Umbilical cord (tissue), 2 donors: ENCODE measurements at places on chromosomes 12 and 14.

DNA sequence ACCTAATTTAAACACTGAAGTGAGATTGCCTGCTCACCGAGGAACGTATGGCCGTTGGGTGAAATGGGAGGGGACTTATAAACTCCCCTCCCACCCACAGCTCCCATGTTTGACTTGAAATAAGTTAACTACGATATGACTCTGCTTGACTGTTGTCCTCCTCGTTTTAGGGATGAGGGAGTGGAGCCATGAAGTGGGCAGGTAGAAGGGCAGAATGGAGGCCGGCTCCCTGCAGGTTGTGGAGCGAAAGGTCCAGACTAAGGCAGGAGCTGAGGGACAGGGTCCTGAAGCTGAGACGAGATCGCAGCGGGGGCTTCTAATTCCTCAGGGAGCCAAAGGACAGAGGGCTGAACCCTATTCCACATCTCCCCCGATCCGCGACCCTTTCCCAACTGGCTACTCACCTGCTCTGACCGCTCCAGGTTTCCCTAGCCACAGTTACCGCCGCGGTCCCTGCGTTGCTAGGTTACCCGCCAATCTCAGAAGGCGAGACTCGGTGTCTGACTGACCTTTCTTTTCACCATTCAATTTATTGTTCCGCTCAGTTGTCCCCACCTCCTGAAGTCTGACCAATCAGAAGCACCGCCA, 577 bp upstream of the TPCN1 start:
- DNase-seq, result no peak

DNA sequence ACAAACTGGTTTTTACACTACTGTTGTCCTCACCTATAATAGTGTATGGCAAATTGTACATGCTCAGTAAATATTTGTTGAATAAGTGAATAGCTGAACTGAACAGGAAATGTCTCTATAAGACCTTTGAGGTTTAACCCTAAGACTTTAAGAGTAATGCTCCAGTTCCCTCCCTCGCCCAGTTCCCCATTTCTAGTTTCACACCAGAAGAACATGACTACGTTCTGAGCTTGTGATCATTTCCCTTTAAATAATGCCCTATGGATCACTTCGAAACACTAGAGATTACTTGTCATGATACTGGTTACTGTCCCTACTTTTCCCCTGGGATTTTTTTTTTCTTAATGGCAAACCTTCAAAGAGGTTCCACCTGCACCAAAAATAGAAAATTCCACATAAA, 69.3 kb downstream of the PRKD1 start:
- DNase-seq, result no peak

DNA sequence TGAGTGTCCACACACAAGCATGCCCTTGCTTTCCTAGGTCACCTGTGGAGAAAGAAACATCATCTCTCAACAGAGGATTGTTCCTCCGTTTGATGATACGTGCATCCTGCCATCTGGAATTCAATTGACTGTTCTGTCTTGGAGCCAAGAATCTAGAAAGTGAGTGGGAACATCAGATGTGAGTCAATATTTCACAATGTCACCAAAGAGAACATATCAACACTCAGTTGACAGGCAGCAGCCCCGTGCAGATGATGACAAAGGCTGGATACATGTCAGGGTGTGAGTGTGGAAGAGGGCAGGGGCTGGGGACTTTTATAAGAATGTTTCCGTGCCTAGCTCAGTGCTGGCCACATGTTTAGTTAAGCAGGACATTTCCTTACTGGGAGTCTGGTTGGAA, 76.1 kb downstream of the TBC1D30 start:
- DNase-seq, result no peak

DNA sequence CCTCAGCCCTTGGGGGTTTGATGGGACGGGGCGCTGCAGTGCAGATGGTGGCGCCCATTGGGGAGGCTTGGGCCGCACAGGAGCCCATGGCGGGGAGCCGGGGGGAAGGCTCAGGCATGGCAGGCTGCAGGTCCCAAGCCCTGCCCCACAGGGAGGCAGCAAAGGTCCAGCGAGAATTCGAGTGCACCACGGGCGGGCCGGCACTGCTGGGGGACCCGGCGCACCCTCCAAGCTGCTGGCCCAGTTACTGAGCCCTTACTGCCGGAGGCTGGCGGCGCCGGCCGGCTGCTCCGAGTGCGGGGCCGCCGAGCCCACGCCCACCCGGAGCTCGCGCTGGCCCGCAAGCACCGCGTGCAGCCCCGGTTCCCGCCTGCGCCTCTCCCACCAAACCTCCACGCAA, 34.1 kb upstream of the NUBPL start:
- no peak for DNase-seq

- no peak for DNase-seq
Measured at GRCh38 chr14:97021001-97021400, 223.8 kb downstream of the VRK1 start.

GRCh38 chr12:122385171-122386016, 37.1 kb downstream of the CLIP1 start:
- no peak for DNase-seq

- peak; percentile 85 for DNase-seq
Measured at GRCh38 chr14:31934767-31935266, 142.3 kb upstream of the ARHGAP5 start.

- DNase-seq, result peak; percentile 3
Measured at GRCh38 chr14:67636361-67636919, 16.7 kb downstream of the ARG2 start.

- DNase-seq, result peak; percentile 45
Measured at GRCh38 chr12:1502379-1502720, 92.0 kb downstream of the FBXL14 start.

GRCh38 chr12:41419131-41419893, 231.2 kb downstream of the PDZRN4 start:
- no peak for DNase-seq

DNA sequence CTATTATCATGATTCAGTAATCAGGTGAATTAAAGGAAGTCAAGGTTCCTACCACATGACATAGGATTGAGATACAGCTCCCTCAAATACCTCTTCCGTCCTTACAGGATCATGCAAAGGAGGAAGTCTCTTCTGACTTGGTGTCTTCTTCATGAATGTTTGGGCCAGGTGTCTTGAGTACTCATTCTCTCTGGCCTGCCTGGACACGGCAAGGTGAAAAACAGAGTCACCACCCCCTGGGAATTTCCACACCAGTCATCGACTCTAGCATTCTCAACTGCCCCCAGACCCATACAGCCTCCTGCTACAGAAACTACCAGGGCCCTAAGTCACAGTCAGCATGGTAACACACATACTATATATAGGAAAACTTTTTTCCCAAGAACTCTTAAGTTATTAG, 44.9 kb upstream of the LTBP2 start:
- DNase-seq, result no peak
